ENCODE measurements at places on chromosomes 6 and 20. TPM values are rescaled to one million over a fixed set of nuclear protein-coding genes. Genes with fewer than 3 reads are reported as not detected.

Gene PHACTR3
- total RNA-seq, result 4.3 TPM

Gene SNAP91
- total RNA-seq, result 2.6 TPM

Gene UBE3D
- total RNA-seq, result 2.5 TPM

Gene MTG2
- total RNA-seq, result 25.9 TPM

Gene ASF1A
- total RNA-seq, result 27.6 TPM

GRCh38 chr6:165952514-165952913 is 215.1 kb downstream of the TBXT start:
- no peak for DNase-seq

- DNase-seq, result no peak
Observed at GRCh38 chr6:17829905-17830304, 123.2 kb upstream of the NUP153 start.

DNA sequence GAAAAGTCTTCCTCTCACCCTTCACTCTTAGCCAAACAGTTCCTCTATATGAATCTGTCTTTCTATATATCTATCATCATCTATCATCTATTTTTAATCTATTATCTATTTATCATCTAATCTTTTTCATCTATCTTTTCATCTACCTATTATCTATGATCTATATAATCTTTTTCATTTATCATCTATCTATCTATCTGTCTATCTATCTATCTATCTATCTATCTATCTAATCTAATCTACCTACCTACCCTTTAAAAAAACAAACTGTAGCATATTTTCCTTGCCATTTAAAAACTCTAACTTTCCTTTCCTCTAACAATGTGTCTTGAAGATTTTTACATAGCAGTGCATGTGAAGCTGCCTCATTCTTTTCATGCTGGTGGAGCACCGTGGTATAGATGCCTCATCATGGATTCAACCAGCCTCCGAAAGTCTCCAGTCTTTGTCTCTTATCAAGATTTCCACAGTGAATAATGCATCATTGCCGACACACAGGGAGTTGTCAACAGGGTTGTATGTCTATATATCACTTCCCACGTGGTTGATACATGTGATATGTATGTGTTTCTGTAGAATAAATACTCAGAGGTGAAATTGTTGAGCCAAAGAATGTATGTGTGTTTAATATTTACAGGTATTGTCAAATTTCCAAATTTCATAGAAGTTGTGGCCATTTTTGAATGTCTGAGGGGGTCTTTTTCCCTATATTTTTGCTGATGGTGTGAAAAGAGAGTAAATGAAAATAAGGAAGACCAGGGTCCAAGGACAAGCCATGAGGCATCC is 51.3 kb downstream of the VEGFA start:
- DNase-seq, result no peak

- DNase-seq, result no peak
Observed at GRCh38 chr6:25458485-25458884, 179.3 kb downstream of the CARMIL1 start.

DNA sequence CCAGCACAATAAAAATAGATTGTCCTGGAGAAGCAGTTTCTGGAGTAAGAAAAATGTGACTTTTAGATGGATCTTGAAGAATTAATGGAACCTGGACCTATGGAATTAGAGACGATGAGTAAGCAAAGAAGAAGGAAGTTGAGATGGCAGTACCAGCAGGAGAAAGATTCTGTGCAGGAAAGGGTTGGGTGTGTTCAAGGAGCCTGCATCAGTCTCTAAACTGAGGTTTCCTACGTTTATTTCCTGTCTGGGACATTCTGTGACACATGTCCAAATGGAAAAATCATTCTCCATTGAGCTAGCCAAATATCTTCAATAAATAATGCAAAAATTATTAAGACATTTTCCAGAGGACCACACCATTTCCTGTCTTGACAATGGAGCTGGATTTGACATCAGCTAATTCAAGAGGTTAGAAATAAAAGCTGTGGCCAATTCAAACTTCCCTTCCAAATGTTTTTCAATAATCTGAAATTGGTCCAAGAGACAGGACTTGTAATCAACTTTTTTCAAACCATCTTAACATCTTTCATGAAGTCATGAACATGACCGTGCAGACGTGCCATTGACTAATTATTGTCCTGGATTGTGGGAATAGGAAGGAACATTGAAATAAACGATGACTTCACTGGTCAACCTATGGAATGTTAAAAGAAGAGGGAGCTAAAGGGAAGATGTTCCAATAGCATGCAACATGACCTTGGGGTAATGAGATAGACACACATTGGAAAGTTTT is 198.3 kb downstream of the ZNF217 start:
- DNase-seq, result no peak
